Activated CD4-positive, CD25-positive, alpha-beta regulatory T cell treated with anti-CD3 and anti-CD28 coated beads, Interleukin-2, amount 50 U/mL, for 72 hours (primary cell): ENCODE measurements at places on chromosomes 7 and 10.

DNA sequence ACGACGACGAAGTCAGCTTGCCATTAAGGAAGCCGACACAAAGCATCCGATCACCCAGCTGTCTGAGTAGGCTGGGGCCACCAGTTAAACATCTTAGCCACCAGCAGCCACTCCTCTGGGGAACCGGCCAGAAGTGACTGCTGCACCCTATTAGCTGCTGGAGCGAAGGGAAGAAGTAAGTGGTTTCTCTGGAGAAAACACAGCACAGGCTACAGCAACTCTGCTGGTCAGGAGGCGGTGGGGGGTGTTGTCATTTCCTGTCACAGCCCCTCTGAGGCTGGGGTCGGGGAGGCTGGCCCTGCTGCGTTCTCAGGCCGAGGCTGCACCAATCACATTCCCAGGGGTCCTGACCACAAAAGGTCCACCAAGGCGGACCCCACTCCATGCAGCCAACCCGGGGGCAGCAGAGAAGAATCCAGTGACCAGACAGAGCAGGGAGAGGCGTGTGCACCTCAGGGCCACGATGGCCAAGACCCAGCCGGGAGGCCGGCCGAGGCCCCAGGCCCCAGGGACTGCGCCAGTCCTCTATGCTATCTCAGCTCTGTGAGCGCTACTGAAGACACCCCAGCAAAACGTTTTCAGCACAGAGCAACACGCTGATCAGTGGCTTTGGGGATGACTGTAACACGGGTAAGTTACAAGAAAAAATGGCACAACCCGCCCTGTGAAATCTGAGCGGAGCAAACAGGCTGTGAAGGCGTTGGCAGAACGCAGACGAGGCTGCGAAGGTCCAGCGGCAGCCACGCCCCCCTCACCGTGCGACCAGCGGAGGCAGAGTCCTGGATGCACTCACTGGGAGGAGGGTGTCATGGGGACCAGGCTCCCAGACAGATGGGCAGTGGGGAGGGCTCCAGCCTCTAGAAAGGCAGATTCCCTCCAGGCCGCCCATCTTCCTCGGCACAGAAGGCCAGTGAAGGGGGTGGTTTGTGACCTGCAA, 24.8 kb downstream of the STK32C start:
- DNase-seq: no peak

DNA sequence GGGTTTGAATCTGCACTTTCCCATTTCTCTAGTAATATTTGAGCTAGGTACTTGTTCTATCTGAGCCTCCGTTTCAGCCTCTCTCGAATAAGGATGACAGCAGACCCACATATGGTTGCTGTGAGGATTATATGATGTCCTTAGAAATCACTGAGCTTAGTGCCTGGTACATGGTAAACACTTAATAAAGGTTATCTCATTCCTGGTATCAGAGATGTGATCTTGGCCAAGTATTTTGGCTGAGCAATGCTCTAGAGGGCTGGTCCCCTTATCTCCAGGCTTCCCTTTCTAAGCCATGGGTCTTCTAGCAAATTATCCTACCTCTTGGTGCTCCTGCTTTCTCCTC, 407 bp upstream of the MKRN1 start:
- no peak for DNase-seq

DNA sequence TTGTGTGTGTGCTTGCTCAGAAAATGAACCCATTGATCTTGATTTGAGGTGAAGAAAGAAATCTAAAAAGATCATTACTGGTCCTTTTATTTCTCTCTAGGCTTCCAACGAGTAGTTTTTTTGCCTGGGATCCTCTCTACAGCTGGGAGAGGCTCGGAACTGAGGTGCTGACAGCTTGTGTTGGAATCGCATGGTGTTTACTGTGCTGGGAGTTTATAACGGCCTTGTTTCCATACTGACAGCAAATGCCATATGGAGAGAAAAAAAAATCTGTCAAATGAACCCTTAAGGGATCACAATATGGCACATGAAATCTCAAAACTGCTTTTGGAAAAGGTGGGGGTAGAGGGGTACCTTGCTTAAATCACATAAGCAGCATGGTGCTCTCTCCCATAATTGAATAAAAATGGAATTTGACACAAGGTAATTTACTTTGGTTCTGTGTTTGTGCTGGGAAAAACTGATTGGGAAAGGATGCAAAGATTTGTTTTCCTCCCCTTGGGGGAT, 165.0 kb downstream of the RGS10 start:
- no peak for DNase-seq

GRCh38 chr7:18653381-18654155, 158.0 kb downstream of the HDAC9 start:
- no peak for DNase-seq

GRCh38 chr7:136551618-136552017, 316.8 kb upstream of the CHRM2 start:
- no peak for DNase-seq
